ENCODE measurements at places on chromosomes 3 and 15.
A peak's percentile ranks its signal among the peaks of the same experiment; 100 is the strongest.

DNA sequence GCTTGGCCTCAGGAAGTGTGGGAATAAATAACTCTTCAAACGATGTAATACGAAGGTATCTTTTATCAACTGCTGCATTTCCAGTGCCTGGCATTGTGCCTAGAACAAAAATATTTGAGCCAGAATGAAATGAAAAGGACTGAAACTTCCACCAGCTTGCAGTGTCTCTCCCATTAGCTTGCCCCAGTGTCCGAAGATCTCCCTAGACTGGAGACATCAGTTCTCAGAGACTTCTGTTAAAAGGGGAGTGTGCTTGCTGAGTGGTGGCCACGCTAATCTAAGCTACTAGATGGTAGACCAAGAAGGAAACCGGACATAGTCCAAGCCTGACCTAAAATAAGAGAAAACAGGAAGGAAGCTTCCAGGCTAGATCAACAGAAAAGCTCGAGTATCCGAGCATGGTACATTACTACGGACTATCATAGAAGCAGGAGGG is 28.6 kb downstream of the KCNAB1 start:
- no peak for DNase-seq

DNA sequence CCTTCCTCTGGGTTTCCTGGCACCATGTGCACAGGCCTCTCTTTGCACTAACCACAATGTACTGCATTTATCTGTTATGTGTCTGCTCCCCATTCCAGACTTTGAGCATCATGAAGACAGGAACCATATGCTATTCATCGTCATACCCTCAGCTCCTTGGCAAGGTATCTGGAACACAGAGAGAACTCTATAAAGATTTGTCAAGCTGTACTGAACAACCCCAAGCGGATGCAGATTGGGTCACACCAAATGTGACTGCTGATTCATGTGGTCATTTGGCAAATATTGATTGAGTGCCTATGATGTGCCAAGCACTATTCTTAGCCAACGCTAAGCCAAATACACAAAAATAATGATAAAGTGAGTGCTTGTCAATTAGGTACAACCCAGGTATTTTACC is 7.5 kb upstream of the MEGF11 start:
- no peak for DNase-seq

- no peak for DNase-seq
Measured at GRCh38 chr3:62653796-62654195, 221.4 kb downstream of the CADPS start.

- no peak for DNase-seq
Measured at GRCh38 chr3:40018369-40018768, 209.0 kb downstream of the MYRIP start.

- DNase-seq: no peak
Measured at GRCh38 chr3:126267169-126267975, 87.0 kb upstream of the ALDH1L1 start.

- no peak for DNase-seq
Measured at GRCh38 chr3:150766742-150767141, 3.8 kb upstream of the SIAH2 start.

GRCh38 chr3:24086206-24086605 is 141.1 kb downstream of the NR1D2 start:
- DNase-seq: no peak

- DNase-seq: no peak
Measured at GRCh38 chr3:57927916-57928315, 80.3 kb upstream of the FLNB start.

GRCh38 chr3:42755681-42756578 is 17.1 kb downstream of the CCDC13 start:
- DNase-seq: peak; percentile 44

DNA sequence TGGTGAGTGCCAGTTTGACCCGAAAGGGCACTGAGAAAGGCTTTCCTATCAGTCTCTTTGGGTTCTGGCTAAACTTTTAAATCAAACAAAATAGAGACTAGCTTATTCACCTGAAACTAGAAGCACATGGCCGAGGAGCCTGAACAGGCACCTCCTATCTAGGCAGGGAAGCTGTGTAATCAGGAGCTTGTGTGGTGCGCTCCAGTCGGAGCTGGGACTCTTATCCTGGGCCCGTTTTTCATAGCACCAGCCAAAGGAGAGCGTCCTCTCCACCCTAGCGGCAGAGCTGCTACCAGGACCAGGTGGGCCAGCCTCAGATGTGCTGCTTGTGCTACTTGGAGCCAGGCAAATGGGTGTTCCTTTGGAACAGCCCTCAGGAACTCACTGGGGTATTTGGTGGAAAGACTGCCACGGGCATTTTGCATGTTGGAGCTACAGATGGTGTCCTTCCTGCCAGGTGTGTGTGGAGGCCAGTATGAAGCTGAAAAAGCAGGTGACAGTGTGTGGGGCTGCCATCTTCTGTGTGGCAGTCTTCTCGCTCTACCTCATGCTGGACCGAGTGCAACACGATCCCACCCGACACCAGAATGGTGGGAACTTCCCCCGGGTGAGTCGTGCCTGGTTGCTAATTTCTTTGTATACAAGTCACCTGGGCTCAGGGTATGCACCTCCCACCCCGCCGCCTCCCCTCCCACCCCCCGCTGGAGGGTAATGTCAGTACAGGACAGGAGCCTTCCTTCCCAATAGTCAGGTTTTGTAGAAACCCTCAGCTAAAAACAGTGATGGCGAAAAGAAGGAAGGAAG is 833 bp downstream of the MAN2A2 start:
- no peak for DNase-seq

DNA sequence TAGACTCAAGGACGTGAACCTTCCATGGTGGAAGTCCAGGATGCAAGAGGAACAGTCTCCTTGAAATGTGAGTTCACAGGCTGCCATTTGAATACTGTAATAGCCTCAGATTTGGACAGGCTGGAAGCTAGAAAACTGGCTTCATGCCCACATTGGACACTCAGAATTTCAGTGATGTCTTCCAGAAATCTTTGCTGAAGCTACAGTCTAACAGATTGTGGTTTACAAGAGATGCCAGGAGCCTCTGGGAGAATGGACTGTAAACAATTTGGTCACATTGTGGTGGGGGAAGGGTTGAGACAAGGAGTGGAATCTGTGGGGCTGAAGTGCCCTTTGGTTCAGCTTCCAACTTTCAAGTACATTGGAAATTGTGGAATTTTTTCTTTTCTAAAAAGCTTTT is 252.0 kb upstream of the PROK2 start:
- no peak for DNase-seq

DNA sequence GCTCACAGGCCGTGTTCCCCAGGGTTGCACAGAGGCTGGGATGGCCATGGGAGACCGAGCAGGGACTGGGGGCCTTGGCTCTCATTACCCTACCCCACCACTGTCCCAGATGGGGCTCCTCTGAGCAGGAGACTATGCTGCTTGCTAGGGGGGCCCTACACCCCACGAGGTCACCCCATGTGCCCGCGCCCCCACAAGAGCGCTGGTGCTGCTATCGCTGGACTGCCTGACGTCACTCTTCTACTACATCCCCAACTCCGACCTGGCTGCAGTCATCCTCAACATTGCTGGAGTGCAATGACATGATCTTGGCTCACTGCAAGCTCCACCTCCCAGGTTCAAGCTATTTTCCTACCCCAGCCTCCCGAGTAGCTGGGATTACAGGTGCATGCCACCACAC is 307.7 kb downstream of the ARRDC4 start:
- DNase-seq: no peak

GRCh38 chr3:127905556-127905955 is 9.5 kb upstream of the KBTBD12 start:
- no peak for DNase-seq
